Stimulated activated CD8-positive, alpha-beta memory T cell treated with anti-CD3 and anti-CD28 coated beads, Interleukin-4, amount 100 ng/mL, for 1 hour (primary cell): ENCODE measurements at places on chromosomes 3 and 15.

DNA sequence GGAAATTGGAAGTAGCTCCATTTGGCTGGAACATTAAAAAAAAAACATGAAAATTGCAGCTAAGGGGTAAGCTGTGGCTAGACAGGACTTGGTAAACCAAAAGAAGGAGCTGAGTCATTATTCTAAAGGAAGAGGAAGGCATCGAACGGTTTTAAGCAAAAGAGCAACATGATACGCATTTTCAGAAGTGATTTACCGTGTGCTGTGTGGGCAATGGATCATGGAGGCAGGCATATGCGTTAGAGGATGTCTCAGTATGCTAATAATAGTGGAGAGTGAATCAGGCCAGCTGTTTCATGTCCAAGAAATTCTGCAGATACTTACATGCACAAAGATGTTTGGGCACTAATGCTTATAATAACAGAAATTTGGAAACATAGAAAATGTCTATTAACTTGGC is 409.1 kb upstream of the ATP11B start:
- no peak for DNase-seq

GRCh38 chr3:36525115-36525801 is 145.0 kb downstream of the STAC start:
- no peak for DNase-seq

DNA sequence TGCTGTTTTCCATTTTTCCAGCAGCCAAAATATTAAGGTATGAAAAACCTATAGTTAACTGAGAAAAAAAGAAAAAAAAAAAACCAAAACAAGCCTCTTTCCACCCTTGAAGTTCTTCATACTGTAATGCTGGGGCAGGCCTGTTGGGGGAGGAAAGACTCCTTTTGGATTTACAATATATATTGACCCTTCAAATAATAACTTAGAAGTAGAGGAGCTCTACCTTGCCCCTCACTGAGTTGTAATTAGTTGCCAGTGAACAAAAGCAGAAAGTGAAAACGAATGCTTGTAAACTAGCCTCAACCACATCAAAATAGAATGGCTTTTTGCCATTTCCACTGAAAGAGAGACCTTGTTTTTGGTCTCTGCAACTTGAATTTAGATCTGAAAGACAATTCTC is 326.6 kb downstream of the NR2F2 start:
- DNase-seq = no peak

GRCh38 chr15:60355148-60355857 is 42.5 kb downstream of the ANXA2 start:
- DNase-seq = no peak

GRCh38 chr3:34012102-34012461 is 213.7 kb downstream of the PDCD6IP start:
- no peak for DNase-seq

GRCh38 chr15:45499426-45499825 is 23.1 kb downstream of the SLC30A4 start:
- no peak for DNase-seq

DNA sequence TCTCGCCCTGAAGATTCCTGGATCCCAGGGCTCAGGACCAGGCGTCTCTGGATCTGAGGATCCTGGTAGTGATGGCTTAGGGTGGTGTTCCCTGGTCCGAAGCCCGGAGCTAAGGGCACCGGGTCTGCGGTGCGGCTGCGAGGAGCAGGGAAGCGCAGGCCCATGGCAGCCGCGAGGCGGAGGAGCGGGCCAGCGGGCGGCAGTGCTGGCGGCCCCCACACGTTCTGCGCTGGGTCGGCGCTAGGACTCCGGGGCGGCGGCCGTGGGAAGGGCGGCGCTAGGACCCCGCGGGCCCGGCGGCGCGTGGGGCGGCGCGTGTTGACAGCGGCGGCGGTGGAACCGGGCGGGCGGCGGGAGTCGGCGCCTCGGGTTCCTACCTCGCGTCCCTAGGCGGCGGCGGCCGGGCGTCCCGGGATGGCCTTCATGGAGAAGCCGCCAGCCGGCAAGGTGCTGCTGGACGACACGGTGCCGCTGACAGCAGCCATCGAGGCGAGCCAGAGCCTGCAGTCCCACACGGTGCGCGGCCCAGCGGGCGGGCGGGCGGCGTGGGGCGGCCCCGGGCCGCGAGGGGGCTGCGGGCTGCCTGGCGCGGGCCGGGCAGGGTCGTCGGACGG is at the start of gene PXK:
Gene PXK (plus strand): TSS at position 318 of the 614 bp plus-strand sequence. CDS start 97 bp downstream, at position 415.
- DNase-seq = peak; percentile 50

DNA sequence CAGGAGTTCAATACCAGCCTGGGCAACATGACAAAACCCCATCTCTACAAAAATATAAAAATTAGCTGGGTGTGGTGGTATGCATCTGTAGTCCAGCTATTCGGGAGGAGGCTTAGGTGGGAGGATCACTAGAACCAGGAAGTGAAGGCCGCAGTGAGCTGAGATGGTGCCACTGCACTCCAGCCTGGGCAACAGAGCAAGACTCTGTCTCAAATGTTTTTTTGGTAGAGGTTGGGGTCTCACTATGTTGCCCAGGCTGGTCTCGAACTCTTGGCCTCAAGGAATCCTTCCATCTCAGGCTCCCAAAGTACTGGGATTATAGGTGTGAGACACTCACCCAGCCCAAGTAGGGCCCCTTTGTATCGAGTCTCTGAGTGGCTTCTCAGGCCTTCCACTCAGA is 1.9 kb upstream of the IFRD2 start:
- DNase-seq = no peak

- no peak for DNase-seq
These were observed 1.0 kb downstream of the LYSMD4 start for GRCh38 chr15:99732124-99732750.

- DNase-seq = no peak
These were observed 132.5 kb downstream of the DOCK3 start for GRCh38 chr3:50807266-50807665.

GRCh38 chr3:127678611-127679533 is 6.1 kb downstream of the ABTB1 start:
- no peak for DNase-seq
